Right lung (tissue), 10 donors: ENCODE measurements at places on chromosomes 11 and 22. TPM values are rescaled to one million over a fixed set of nuclear protein-coding genes. Genes with fewer than 3 reads are reported as not detected.

The VSTM5 gene
- polyA plus RNA-seq = 0.96 TPM

The ADM2 gene
- polyA plus RNA-seq = 0.81 TPM

The OMP gene
- polyA plus RNA-seq = 0.29 TPM

The NR1H3 gene
- polyA plus RNA-seq = 45.5 TPM

The CYB5R2 gene
- polyA plus RNA-seq = 17.1 TPM

The CTSF gene
- 47.0 TPM for polyA plus RNA-seq

The SAA1 gene
- polyA plus RNA-seq = not detected

The TRIM29 gene
- 1.1 TPM for polyA plus RNA-seq

The PKP3 gene
- 17.4 TPM for polyA plus RNA-seq

The GRM5 gene
- 0.04 TPM for polyA plus RNA-seq

The CCDC81 gene
- 4.5 TPM for polyA plus RNA-seq

The OR10G7 gene
- polyA plus RNA-seq = not detected

The SCGB2A2 gene
- polyA plus RNA-seq = not detected

The WBP2NL gene
- 2.5 TPM for polyA plus RNA-seq

The HBB gene
- 492 TPM for polyA plus RNA-seq

The DYNC2H1 gene
- 28.9 TPM for polyA plus RNA-seq

The OR4A16 gene
- not detected for polyA plus RNA-seq

The PDGFD gene
- polyA plus RNA-seq = 6.0 TPM

The ATG2A gene
- 25.1 TPM for polyA plus RNA-seq

The LRP4 gene
- polyA plus RNA-seq = 24.7 TPM

The SEC14L2 gene
- polyA plus RNA-seq = 10.7 TPM

The C11orf65 gene
- polyA plus RNA-seq = 1.9 TPM

The MTFP1 gene
- polyA plus RNA-seq = 3.8 TPM

The TRIM34 gene
- 28.6 TPM for polyA plus RNA-seq

The RIMBP3B gene
- not detected for polyA plus RNA-seq

The KCNJ5 gene
- polyA plus RNA-seq = 8.7 TPM

The PNPLA5 gene
- polyA plus RNA-seq = 0.08 TPM

The CALCA gene
- 3.8 TPM for polyA plus RNA-seq

The FXYD6 gene
- polyA plus RNA-seq = 176 TPM

The SCN4B gene
- 7.8 TPM for polyA plus RNA-seq

The PPFIA1 gene
- 39.8 TPM for polyA plus RNA-seq

The KCNC1 gene
- polyA plus RNA-seq = 0.78 TPM
